ENCODE measurements at places on chromosomes 3 and 15.

GRCh38 chr3:29291260-29291981 lies 10.6 kb downstream of the RBMS3 start:
- DNase-seq: no peak

- no peak for DNase-seq
Measured at GRCh38 chr3:131602011-131602779, 99.4 kb upstream of the MRPL3 start.

DNA sequence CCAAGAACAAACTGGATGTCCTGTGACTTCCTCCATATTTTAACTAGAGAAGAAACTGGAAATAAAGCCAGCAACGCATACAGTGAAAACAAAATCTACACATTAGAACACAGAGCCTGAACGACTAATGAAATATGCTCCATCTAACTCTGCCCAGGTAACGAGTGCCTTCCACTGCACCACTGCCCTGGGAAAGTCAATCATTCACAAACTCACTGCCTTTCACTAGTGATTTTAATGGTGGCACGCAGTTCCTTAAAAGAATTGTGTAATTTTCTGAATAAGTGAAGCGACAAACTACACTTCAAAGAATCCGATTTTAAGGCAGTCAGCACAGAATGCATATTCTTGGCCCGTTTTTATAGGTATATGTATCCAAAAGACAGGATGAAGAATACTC lies 416.0 kb downstream of the SHQ1 start:
- no peak for DNase-seq

GRCh38 chr3:48039487-48040190 lies 23.4 kb upstream of the MAP4 start:
- DNase-seq: no peak

- DNase-seq: no peak
Measured at GRCh38 chr3:120487191-120487650, 36.4 kb upstream of the FSTL1 start.

DNA sequence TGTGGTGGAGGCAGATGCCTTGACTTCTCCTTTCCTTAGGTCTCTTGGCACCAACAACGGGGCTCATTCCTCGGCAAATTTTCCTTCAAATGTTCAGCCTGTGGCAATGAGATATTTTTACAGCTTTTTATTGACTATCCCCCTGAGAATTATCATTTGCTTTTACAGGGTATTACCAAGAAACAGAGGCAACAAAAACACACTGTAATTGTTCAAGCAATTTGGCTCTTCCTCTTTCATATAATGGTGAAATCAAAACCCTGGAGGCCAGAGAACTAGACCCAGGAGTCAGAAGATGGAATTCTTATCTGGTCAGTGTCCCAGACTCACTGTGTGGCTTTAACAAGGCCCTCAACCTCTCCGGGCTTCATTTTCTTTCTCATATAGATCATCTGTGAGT lies 40.1 kb downstream of the TRIM42 start:
- no peak for DNase-seq

DNA sequence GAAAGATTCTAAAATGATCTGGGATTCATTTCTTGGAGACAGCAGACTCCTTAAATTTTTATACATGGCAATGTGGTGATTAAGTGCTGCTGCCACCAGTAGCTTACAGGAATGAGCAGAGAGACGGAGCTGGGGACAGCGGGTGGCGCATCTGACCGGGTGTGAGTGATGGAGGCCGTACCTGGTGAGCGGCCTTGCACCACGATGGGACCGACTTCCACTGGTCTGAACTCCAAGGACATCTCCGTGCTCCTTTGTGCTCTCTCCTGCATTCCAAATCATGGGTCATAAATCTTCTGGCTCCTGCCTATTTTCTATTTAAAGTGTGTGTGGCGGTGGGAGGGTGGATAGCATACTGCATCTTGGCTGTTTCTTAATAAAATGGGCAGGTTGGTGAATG lies 262.6 kb downstream of the ABHD5 start:
- DNase-seq: no peak

- peak; percentile 92 for DNase-seq
Measured at GRCh38 chr3:41198950-41199865, at the start of gene CTNNB1. Gene CTNNB1 (plus strand): TSS chr3:41199505. CDS start chr3:41224069, 24,564 bp downstream.

GRCh38 chr3:20254268-20255117 lies 68.5 kb upstream of the SGO1 start:
- DNase-seq: no peak

- no peak for DNase-seq
Measured at GRCh38 chr3:116393199-116393598, 52.1 kb downstream of the LSAMP start.

- DNase-seq: no peak
Measured at GRCh38 chr3:150875548-150875947, 29.7 kb downstream of the MINDY4B start.

DNA sequence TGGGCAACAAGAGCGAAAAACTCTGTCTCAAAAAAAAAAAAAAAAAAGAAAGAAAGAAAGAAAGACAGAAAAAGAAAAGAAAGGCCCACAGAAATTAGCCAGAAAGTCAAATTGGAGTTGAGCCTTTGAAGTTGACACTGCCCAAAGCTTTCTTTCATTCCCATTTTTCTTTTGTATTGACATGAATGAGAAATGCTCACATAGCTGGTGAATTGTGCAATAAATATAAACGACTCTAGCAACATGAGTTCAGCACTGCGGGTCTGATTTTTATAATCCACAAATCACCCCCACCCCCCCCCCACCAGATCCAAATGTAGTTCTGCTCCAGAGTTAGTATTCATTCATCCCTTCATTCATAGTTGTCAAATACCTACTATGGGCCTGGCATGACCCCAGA lies 37.4 kb downstream of the SLC6A1 start:
- DNase-seq: no peak

- DNase-seq: no peak
Measured at GRCh38 chr15:100224206-100225185, 117.3 kb downstream of the ADAMTS17 start.

GRCh38 chr3:14678015-14678503 lies 3.1 kb downstream of the C3orf20 start:
- DNase-seq: no peak

GRCh38 chr15:82699726-82700125 lies 9.9 kb downstream of the AP3B2 start:
- no peak for DNase-seq

GRCh38 chr15:72796515-72797337 lies 13.2 kb upstream of the ADPGK start:
- DNase-seq: no peak

- no peak for DNase-seq
Measured at GRCh38 chr15:68433551-68433950, 1.6 kb upstream of the ITGA11 start.

- DNase-seq: no peak
Measured at GRCh38 chr3:38644662-38645053, 4.8 kb downstream of the SCN5A start.

DNA sequence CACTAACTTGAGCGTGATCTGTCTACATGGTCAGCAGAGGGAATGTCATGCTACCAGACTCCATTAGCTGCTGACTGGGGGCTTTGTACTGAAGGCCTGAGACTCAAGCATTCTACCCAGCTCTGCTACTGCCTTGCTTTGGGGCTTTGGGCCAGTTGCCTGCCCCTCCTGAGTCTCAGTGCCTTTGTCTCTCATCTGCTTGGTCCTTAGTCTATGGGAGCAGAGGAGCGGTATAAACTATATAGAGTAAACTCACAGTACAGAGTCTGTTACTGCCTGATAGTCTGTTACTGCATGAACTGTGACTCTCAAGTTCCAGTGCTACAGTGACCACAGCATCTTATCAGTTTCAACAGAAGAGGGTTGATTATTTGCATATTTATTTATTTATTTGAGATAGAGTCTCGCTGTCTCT lies 38.5 kb upstream of the C15orf39 start:
- DNase-seq: no peak

DNA sequence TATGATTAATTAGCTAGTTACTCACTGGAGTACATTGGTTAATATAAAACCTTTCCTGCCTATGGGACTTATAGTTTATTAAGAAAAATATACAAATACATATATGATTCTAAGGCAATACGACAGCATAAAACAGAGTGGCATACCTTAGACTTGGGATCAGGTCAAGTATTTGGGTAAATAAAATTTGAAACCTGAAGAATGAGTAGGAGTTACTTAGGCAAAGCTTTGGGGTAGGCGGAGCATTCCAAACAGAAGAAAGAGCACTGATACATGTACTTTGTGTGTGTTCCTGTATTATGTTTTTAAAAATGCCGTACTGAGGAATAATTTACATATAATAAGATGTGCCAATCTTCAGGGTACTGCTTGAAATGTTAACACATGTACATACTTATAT lies 15.1 kb downstream of the ZPLD1 start:
- no peak for DNase-seq

DNA sequence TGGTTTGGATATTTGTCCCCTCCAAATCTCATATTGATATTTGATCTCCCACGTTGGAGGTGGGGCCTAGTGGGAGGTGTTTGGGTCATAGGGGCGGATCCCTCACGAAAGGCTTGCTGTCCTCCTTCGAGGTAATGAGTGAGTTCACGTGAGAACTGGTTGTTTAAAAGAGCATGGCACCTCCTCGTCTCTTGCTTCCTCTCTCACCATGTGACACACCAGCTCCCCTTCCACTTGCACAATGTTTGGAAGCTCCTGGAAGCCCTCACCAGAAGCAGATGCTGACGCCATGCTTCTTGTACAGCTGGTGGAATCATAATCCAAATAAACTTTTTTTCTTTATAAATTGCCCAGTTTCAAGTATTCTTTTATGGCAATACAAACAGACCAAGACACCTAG lies 38.6 kb downstream of the RFTN1 start:
- no peak for DNase-seq

DNA sequence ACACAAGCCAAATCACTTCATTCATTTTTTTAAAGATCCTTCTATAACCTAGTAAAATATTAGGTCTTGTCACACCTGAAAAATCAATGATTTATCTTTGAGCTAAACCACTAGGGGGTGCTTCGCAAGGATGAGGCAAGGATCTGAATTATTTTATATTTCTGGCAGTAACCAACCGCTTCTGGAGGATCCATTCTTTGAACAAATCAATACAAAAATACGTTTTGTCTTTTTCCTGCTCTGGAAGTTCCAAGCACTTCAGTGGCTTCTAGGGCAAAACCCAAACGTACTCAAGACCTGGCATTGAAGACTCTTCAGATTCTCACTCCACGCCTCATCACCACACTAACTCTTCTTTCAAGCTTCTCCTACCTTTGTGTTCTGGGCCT lies 486 bp downstream of the LSG1 start:
- no peak for DNase-seq

DNA sequence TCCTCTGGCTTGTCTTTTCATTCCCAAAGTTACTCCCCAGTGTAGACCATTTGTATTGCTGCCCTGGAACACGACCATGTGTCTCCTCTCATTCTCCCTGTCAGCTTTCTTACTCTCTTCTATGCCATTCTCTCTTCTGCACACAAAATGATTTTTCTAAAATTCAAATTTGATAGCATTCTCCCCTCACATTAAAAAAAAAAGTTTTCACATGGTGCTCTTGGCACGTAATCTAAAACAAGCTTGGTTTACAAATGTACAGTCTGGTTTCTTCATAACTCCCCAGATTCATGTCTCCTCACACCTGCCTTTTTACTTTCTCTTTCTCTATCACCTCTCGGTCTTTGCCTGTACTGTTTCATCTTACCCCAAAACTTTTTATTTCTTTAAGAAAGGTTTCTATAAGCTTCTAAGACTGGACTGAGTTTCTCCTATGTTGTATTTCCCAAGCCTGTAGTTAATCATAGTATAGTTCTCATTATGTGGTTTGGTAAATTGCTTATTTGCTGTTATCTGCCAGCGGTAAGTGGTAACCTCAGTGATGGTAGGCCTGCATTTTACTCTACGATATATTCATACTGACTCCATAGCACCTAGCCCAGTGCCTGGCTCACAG lies 31.2 kb downstream of the BCHE start:
- DNase-seq: no peak

DNA sequence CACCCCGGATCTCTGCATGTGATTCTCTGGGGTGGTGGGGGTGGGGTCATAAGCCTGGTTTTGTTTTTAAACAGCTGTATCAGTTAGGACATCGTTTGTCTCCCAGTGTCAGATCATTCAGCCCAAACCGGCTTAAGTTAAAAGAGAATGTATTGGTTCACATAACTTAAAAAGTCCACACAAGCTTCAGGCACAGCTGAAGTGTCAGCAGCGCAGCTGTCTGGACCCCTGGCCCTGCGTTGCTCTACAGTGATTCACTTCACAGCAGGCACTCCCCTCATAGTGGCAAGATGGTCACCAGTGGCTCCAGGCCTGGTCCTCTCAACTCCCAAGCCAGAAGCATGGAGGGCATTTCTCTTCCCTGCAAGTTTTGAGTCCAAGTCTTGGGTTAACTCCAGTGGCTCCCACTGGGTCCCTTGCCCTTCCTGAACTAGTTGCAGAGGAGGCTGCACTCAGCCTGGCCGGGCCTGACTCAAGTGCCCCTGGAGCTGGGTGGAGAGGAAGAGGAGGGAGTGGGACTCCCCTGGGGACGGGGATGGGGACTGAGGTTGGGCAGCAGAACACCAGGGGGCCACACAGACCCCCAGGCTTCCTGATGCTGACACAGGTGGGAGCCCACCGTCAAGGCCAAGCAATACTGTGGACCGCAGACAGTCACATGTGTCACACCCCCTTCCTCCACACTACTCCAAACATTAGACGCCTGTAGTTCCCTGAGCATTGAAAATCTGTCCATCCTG lies 28.9 kb upstream of the GP9 start:
- DNase-seq: no peak

DNA sequence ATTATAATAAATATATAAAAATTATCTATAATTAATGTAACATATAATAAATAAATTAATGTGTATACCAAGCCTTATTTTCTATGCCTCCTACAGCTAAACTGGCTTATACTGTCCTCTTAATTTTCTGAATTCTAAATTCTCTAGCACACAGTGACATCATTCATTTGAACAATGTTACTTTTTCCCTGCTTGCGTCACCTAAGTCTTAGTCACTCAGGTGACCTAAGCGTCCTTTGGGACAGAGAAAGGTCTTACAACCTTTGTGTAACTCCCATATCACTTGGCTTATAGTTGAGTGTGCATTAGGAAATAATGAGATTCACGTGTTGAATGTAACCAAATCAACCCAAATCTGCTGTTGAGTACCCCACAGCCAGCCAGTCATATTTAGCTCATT lies 48.5 kb upstream of the KCNMB2 start:
- no peak for DNase-seq

GRCh38 chr3:56291244-56291680 lies 177.0 kb downstream of the ERC2 start:
- DNase-seq: no peak

DNA sequence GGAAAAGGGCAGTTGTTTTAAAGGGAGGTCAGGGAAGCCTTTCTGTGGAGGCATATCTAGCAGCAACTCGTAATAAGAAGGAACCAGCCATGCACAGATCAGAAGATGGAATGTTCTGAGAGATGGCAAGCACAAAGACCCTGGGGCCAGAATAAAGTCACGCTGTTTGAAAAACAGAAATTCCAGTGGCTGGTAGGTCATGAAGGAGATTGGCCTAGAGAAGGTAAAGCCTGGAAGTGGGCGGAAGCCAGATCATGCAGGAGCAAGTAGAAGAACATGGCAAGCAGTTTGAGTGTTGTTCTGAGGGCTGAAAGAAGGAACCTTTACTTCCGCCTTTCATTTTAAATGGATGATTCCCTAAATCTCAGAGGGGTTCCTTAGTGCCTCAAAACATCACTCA lies 208.1 kb upstream of the PPP2R3A start:
- DNase-seq: no peak

Data from head of caudate nucleus (tissue), 42 donors.